GM12864 (cell line): ENCODE measurements at places on chromosomes 12 and 14.

DNA sequence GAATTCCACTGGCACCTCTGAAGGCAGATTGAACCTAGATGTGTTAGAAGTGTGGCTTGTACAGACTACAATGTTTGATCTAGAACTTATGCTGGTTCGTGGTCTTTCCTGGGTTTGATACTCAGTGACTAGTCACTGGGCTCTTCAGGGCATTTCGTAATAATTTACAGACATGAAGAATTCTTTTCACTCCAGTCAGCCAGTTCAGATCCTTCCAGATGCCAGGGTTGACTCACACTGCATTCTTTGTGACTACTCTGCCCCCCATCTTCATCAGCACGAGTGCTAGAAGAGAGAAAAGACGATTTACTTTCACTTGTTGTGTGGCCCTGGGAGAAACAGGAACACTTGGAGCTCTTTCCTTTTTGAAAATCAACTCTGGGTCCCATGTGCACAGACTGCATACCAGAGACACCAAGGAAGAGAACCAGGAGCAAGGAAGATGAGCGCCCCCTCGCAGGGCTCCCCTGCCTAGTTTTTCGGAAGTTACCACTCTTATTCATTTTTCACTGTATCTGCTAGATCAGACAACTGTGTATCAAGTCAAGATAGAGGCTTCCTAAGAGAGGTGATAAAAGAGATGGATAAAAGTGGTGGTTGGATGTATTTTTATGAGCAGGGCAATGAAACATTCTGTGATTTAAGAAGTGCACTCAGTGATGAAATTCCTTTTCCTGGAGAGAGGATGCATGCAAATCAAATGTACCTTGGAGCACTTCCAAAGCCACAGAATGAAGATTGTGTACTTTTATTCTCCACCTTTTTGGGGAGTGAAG is 33.5 kb upstream of the EVL start:
- no peak for DNase-seq

GRCh38 chr12:31353750-31354708 is 28.1 kb upstream of the SINHCAF start:
- DNase-seq: no peak

- DNase-seq: no peak
Observed at GRCh38 chr12:56029666-56030293, 8.9 kb downstream of the IKZF4 start.

DNA sequence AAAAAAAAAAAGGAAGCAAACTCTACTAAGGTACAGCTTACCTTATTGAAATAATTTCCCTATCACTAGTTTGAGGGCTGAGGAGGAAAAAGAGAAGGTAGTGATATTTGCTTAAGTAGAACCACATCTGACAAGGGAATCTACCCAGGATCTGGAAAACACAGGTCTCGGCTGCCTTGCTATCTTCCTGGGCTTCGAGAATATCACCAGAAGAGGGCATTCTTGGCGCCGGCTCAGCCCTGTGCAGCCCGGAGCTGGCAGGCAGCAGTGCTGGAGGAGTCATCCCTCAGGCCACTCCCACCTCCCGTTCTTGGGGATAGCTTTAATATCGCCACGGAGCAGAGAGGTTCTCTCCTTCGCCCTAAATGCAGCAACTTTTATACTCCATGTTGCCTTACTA is 1181.2 kb downstream of the VRK1 start:
- DNase-seq: no peak
